ENCODE measurements at places on chromosomes 4 and X.

DNA sequence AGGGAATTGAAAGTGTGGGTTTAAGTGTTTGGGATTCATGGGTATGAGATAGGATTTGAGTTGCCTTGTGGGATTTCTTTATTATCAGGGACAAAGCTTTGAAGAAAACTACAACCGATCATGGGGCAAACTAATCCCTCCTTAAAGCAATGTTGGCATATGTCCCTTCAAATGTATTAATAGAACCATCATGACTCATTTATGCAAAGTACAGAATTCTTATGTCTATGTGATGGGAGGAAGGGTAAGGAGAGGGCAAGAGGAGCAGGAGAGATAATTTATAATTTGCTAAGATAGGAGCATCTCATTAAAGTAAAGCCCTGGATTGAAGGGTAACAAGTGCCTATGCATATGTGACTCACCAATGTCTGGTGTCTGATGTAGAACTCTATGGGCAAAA is 94.2 kb downstream of the PHEX start:
- DNase-seq: no peak

- no peak for DNase-seq
Observed at GRCh38 chr4:71609167-71609566, 174.7 kb downstream of the GC start.

DNA sequence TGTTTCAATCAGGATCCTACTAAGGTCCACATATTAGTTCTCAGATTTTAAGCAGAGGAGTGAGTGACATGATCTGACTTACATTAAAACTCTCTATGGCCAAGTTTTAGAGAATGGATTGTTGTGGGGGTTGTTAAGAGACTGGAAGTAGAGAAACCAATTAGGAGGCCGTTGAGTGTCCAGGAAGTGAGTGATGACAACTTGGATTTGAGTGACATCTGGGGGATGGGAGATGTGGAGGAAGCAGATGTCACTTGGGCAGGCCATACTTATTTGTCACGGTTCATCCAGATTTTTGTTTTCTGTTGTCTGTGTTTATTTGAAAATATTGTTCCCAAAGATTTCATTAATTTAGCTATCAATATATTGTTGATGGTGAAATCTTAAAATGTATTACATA is 28.3 kb downstream of the ADD1 start:
- no peak for DNase-seq

- no peak for DNase-seq
Observed at GRCh38 chr4:101931619-101932018, 141.1 kb downstream of the BANK1 start.

GRCh38 chr4:132660181-132660580 is 488.9 kb upstream of the PCDH10 start:
- no peak for DNase-seq

GRCh38 chr4:128454881-128455280 is 167.3 kb upstream of the PGRMC2 start:
- DNase-seq: peak; percentile 10

GRCh38 chr4:121096629-121097028 is 24.3 kb upstream of the NDNF start:
- DNase-seq: no peak

DNA sequence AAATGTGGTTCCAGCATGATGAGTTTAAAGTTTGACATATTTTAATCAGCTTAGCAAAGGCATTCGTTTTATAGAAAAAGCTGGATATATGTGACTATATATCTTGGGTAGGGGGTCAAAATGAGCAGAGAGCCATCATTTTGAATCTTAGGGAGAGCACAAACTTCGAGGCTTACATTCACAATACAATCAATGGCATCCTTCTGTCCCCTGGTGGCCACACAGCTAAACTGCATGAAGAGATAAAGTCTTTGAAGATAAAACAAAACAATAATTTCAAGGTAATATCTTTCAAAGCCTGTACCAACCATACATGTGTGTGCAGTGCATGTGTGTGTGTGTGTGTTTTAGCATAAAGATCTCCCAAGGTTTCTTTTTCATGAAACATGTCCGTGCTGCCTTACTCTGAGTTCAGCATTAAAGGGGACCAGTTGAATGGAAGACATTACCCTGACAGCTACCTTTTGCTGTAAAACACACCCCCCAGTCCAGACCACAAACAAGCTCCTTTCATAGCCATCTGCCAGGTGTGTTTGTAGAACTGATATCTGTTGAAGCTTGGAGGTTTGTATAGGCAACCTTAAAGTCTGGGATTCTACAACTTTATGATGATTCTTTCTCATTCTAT is 22.0 kb downstream of the DYNLT3 start:
- no peak for DNase-seq

DNA sequence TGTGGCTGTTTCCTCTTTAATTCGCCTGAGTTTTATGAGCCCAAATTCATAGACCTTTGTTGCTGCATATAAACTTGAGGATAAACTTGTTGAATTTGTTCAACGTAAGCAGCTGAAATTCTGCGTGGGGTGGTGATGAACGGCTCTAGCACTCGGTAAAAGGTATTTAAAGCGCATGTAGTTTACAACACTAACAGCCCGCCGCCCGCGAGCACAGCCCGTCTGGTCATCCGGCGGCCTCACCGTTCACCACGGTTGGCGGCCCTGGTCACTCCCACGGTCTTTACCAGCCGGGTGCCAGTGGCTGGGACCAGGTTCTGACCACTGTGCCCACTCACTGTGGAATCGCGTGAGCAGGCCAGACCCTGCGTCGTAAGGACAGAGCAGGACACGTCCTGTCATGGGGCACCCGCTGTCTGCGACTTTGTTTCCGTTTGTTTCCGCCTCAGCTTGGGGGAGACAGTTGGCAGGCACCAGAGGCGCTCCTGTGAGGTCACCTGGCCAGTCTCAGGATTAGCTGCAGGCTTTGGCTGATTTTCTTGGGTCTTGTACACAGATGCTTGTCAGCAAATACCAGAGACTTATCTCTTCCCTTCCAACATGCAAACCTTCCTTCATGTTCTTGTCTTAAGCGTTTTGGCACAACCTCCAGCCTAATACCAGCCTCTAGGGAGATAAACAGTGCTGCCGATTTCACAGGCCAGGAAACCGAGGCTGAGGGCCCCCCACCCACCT is 36.8 kb upstream of the SPON2 start:
- DNase-seq: no peak

- DNase-seq: no peak
Observed at GRCh38 chrX:9844936-9845577, 58.8 kb downstream of the SHROOM2 start.

- DNase-seq: no peak
Observed at GRCh38 chr4:149886786-149887490, 71.3 kb upstream of the IQCM start.

DNA sequence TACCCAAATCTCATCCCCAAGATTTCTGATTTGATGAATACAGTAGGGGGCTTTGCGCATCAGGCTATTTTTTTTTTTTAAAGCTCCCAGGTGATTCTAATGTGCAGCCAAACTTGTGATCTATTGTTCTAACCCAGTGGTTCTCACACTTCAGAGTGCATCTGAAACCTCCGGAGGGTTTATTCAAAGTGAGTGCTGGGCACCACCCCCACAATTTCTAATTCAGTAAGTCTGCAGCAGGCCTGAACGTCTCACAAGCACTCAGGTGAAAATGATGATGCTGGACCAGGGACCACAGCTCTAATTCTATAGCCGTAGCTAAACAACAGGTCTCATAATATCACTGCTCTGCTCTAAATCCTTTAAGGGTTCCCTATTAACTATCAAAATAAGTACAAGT is 211.4 kb downstream of the FMR1NB start:
- no peak for DNase-seq

GRCh38 chr4:89290727-89291516 is 16.7 kb downstream of the GPRIN3 start:
- DNase-seq: no peak

- DNase-seq: no peak
Observed at GRCh38 chr4:122783301-122784215, 43.1 kb upstream of the FGF2 start.

All from NCI-H510A (cell line).